ENCODE measurements at places on chromosomes 2 and 18. TPM values are rescaled to one million over a fixed set of nuclear protein-coding genes. Genes with fewer than 3 reads are reported as not detected.

The ASB1 gene
- polyA plus RNA-seq, result 27.6 TPM

The TMEM178A gene
- polyA plus RNA-seq, result 0.15 TPM

The IRS1 gene
- 0.10 TPM for polyA plus RNA-seq

- no peak for DNase-seq
These were observed 18.0 kb downstream of the GALNT3 start for GRCh38 chr2:165776013-165776412.

DNA sequence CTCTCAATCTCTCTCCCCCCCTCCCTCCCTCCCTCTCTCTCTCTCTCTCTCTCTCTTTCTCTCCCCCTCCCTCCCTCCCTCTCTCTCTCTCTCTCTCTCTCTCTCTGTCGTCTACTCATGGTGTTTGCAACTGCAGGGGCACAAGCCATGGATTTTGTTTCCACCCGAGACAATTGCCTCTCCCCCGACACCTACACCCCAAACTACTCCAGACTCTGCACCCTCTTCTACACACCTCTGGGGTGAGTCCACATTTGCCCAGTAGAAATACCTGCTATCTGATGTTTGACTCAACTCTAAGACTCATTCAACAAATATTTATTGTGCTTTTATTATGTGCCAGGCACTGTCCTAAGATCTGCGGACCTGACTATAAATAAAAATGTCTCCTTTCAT is 93.7 kb downstream of the TMEM17 start:
- no peak for DNase-seq

DNA sequence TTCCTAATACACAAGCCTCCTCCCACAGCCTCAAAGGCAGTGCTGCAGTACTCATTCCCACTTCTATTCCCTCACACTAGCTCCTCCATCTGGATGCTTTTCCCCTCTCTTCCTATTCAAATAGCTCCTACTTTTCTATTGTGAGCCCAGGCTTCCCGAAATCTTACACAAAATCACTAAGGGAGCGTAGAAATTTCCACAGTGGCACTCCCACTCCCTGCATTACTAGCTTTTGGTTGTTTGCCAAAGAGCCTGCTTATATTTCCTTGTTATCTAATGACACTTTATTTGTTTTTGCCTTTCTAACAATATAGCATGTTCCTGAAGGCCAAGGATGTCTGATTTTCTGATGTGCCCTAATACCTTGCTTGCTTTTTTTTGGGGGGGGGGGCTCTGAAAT is 10.9 kb downstream of the EPAS1 start:
- no peak for DNase-seq

DNA sequence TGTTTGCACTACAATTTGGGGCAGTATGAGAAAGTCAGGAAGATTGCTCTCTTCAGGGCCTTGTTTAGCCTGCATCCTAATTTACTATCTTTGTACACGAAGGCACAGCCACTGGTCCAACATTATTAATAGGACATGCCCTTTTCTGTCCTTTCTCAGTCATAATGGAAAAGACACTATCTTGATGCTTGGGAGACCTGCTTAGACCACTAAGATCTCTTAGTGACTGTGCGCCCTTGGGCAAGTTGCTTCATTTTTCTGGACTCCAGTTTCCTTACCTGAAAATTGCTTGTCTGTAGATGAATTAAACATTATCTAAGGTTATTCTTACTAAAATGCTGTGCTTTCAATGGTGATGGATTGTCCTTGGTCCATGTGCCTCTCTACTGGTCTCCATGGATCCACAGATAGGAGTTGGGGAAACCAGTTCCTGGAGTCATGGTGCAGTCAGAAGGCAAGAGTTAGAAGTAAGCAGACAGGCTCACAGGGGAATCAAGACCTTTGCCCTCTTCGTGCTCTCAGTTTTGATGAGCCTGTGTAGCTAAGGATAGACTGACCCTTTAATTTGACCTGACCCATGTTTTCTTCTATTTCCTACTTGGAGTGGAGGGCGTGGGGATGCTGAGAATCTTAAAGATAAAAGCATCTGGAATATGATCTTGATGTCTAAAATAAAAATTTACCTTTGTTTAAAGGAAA is 114.0 kb downstream of the RAPGEF4 start:
- DNase-seq, result no peak

GRCh38 chr2:10519394-10519740 is 71.2 kb upstream of the ODC1 start:
- DNase-seq, result no peak

- peak; percentile 61 for DNase-seq
These were observed 22.1 kb upstream of the MAT2A start for GRCh38 chr2:85516653-85517389.

- no peak for DNase-seq
These were observed 68.5 kb downstream of the FIGN start for GRCh38 chr2:163667064-163667887.

DNA sequence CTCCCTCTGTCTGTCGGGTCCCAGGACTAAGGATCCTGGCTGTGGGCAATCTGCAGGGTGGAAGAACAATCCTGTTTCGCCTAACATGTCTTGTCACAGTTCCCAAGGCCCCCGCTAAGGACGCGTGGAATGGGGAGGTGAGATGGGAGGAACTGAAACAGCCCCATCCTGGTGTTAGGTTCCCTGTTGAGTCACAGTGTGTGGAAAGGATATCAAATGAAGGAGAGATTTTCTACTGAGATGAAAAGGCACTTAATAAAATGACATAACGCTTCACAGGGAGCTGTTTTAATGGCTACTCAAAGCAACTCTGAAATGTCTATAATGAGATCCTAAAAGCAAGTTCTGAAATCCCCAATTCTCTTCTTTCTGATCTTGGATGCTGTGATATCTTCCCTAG is 52.5 kb downstream of the RAB31 start:
- DNase-seq, result peak; percentile 80

DNA sequence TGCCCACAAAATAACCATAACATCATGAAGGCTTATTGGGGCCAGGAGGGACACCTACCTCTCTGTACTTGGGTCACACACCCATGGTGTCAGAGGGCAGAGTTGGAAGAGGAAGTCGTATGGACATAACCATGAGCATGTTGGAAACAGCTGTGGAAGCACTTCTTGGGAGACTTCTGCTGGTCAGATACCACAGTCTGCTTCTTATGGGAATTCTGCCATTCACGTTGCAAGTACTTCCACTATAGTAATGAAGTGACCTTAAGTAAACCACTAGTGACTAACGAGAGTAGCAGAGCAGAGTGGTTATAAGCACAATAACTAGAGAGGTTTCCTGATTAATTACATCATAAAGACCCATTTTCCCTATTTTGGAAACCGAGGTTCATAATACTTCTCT is 61.1 kb upstream of the TFPI start:
- no peak for DNase-seq

- DNase-seq, result no peak
These were observed 77.3 kb downstream of the KLHL14 start for GRCh38 chr18:32695534-32695933.

GRCh38 chr2:136437461-136437860 is 319.5 kb upstream of the CXCR4 start:
- DNase-seq, result no peak

DNA sequence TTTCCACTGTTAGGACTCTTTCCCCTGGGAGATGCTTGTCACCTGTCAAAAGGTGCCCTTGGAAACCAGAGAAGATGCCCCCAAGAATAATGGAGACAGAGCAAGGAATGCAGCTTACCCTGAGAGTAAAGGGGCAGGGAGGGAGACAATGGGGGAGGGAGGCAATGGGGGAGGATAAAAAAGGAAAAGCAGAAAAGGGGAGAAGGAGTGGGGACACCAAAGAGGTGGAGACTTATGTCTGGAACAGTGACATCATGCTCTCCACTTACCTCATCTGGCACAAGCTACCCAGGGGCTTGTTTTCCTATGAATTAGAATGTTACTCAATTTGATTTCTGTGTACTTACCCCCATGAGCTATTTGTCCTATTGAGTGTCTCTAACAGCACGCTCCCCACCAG is 67.9 kb downstream of the MRO start:
- DNase-seq, result no peak

DNA sequence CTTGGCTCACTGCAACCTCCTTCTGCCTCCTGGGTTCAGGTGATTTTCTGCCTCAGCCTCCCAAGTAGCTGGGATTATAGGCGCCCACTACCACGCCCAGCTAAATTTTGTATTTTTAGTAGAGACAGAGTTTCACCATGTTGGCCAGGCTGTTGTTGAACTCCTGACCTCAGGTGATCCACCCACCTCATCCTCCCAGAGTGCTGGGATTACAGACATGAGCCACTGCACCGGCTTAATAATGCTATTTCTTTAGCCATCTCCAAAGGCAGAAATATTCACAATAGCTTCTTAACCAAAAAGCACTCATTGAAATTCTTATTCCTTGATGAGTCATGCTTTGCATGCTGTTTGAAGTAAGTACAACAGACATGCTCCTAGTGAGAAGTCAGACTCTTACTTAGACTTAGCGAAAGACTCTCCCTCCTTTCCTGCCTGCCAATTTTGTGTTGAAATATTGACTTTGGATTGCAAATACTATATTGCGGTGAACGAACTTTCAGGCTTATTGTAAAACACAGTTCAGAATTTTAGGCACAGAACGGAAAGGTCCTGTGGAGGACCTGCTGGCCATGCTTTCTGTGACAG is 4.4 kb downstream of the ACTR3 start:
- DNase-seq, result peak; percentile 85

GRCh38 chr18:22509423-22509822 is 91.7 kb upstream of the CTAGE1 start:
- DNase-seq, result no peak

All from CD14-positive monocyte (primary cell).